ENCODE measurements at places on chromosomes 5 and 9.

- no peak for DNase-seq
Observed at GRCh38 chr9:35680331-35681105, 6.8 kb downstream of the CA9 start.

DNA sequence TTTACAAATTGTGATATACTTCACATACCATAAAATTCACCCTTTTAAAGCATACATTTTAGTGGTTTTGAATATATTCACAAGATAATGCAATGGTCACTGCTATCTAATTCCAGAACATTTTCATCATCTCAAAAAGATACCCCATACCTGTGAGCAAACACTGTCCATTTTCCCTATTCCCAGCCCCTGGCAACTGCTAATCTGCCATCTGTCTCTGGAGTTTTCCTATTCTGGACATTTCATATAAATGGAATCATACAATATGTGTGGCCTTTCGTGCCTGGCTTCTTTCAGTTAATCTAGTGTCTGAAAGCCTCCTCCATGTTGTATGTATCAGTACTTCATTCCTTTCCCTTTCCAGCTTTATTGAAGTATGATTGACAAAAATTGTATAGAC is 14.7 kb downstream of the SNX30 start:
- no peak for DNase-seq

- DNase-seq = no peak
Observed at GRCh38 chr5:41629897-41630296, 119.5 kb upstream of the PLCXD3 start.

- DNase-seq = no peak
Observed at GRCh38 chr5:141809380-141810096, 68.7 kb downstream of the PCDH1 start.

GRCh38 chr5:57804007-57804444 is 321.4 kb upstream of the ACTBL2 start:
- DNase-seq = no peak

- no peak for DNase-seq
Observed at GRCh38 chr5:58122848-58123392, 337.0 kb downstream of the PLK2 start.

GRCh38 chr9:116209414-116210116 is 56.0 kb downstream of the PAPPA start:
- DNase-seq = no peak

DNA sequence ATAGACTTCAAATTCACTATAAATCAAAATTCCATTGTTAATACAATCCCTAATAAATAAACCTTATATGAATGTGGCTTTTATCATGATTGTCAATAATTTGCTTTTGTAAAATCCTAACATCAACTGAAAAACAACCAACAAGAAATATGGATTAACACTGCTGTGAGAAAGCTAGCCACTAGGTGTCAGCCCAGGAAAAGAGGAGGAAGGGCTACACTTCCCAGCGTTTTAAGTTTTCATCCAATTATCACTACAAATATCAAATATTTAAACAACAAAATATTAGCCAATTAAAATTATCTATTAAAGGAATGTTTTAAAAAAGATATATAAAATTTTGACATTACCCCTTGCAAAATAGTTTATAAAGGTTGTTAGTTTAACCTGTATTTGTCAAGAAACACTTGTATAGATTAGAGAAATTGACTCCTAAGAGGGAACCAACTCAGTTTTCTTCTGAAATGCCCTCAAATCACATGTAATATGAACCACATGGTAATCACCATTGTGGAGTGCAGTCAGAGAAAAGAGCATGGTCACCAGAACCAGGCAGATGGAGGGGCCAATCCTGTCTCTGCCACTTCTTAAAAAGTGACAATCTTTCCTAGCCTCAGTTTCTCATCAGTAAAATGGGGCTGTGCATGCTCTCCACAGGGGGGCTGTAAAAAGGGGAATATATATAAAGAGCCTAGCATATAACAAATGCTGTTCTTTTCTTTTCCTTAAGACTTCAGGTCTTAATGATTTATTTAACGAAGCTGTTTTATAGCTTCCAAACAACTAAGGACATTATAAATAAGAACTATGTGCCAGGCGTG is 188.2 kb downstream of the CRB2 start:
- peak; percentile 11 for DNase-seq

DNA sequence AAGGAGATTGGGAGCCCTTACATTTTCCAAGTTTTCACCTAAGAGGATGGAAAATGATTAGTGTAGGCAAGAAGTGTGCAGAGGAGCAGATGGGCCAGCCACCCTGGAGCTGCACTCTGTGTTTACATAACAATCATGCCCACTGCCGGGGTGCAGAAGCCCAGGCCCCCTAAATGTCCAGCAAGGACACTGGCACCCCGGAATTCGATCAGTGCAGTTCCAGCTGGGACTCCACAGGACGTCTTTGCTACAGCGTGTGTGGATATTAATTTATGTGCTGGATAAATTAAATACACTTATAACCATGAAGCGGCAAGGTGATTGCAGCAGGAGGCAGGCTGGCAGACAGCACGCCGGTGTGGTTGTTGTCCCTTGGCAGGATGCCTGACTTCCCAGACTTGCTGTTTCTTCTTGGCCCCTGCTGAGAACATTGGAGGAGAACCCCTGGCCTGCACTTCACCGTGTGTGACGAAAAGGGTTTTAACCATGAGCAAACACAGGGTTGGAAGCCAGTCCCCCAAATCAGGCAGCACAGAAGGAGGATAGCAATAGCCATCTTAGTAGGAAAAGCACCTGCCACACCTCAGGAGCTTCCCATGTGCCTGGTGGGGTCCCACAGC is 73.7 kb downstream of the GADD45G start:
- DNase-seq = no peak

DNA sequence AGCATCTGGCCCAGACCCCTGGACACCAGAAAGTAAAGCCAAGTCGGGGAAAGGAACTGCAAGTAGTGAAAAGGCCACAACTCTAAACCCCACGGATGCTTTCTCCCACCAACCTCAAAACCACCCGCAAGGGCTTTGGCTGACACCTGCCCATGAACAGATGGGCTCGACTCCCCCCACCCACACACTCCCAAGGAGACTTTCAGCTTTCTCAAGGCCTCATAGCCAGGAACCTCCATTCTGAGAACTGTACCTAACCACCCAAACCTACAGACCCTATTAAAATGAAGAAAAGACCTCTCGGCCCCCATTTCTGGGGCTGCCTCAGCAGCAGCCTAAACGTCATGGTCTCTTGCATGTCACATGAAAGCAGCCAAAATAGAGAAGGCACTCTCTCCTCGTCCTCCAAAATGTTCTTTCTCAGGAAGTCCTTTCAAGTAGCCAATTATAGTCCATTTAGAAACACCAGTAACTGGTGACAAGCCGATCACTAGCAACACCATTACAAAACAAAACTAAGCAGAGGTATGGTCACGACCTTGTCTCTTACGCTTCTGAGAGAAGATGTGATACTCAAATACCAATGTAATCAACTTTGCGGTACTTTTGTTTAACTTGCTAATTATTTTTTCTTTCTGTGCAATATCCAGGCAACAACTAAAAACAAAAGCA is 2.9 kb downstream of the B4GALT1 start:
- DNase-seq = no peak

GRCh38 chr5:158789441-158789840 is 310.3 kb downstream of the EBF1 start:
- no peak for DNase-seq

- no peak for DNase-seq
Observed at GRCh38 chr5:83077662-83078261, 415 bp downstream of the XRCC4 start.

DNA sequence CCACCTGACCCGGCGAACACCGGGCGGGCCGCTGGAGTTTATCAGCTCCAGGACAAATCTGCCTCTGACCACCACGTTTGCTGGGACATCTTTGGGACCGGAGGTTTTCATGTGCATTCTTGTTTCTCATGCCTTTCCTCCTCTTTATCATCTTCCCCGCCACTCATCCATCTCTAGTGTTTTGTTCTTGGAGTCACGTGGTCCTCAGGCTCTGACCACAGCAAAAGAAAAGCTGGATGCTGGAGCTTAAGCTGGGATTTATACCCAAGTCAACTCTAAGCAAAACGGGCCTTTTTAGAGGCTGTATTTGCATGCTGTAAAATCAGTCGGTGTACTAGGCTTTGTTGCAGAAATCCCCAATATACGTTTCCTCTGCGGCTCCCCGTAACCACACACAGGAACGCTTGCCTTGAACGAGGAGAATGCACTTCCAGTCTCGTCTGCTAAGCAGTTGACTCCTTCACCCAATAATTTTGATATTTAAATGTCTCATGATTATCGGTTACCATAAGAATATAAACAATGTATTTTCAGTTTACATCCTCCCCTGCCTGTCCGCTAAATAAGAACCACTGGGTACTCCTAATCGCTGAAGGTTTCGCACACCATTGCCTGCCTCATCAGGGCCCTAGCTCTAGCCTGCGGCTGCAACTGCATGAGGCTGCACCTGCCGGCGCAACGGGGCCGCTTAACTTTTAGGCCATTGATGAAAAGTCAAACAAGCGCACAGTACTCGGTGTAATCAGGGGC is 560 bp upstream of the NDUFS6 start:
- peak; percentile 20 for DNase-seq

- DNase-seq = no peak
Observed at GRCh38 chr9:89497257-89497963, 503 bp downstream of the SEMA4D start.

- DNase-seq = no peak
Observed at GRCh38 chr9:7121664-7122063, 363.9 kb downstream of the KDM4C start.

DNA sequence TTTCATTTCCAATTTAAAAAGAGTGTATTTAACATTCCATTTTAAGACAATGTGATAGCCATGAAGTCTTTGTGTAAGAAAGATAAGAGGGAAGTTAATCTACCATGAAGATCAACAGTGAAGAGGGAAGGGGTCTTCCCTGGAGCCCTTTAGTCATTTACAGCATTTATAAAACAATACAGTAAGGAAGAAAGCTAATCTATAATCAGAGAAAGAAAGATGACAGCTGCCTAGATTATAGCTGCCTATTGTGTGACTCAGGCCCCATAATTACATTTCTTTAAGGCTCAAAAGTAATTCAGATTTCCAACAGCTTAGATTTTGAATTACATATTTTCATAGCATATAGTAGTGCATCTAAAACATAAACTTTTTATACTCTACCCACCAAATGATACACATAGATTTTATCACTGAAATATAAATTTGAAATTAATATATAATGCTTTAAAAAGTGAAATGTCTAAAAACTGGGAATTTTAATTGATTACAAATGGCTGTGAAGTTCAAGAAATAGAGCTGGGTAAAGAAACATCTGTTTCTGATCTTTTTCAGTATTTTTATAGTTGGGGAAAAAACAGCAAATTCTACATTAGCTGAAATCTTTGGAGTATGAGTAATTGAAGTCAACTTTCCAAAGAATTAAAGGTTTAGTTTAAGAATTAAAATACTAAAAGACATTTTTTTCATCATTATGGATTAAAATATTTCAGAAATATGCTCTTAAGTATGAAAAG is 89.6 kb downstream of the RIC1 start:
- no peak for DNase-seq

DNA sequence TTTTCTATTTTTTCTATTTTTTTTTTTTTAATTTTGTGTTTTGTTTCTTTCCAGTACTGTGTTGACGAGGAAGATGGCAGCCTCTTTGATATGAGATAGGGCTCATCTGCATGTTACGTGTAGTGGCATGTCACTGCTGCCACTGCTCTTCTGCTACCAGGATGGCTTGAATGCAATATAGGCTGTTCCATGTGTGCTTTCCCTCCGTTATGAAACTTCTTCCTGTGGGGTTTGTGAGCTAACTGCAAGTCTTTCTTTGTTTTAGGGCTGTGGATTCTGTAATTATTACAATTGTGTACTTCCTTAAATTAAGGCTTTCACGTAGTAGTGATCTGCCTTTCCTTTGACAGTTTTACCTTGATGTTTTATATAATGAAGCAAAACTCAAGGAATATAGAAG is 184.6 kb downstream of the KDM4C start:
- no peak for DNase-seq

DNA sequence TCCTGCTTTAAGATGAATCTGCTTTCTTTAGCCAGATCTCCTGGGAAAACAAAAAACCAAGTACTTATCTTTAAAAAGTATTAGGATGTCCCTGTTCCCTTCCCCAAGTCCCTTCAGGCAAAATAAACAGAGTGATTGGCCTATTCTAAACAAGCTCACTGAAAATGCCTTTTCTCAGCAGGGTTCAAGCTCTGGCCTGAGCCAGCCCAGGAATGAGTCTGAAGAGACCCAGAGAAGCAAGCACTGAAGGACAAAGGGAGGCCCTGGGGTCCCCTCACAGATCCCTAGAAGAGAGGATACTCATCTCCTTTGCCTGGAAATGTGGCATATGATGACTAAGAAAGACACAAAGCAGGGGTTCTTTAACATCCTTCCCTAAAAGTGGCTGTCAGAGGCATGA is 66.8 kb upstream of the MAP1B start:
- DNase-seq = no peak

- no peak for DNase-seq
Observed at GRCh38 chr5:112844489-112844888, 16.6 kb upstream of the SRP19 start.

GRCh38 chr5:56818450-56819037 is 3.2 kb downstream of the MAP3K1 start:
- no peak for DNase-seq

DNA sequence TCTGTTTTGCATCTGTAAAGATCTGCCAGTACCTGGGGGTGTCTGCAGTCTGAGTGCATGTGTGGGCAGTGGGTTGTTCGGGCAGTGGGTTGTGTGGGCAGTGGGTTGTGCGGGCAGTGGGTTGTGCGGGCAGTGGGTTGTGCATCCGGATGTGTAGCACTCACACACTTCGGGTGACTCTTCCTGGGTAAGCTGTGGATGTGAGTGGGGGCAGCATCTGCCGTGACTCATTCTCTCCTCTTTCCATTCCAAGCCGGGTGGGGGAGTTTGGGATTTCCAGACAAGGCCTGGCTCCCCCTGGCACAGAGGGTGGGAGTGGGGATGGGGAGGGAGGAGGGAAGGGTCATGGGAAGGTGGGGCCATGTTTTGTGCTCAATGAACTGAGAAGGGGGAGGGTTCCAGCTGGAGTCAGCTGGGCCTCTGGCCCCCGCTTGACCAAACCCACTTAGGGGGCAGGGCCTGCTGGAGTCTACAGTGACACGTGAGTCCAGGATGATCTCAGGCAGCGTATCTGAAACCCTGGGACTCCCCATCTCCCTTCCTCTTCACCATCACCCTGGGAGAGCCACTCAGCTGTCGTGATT is 8.3 kb downstream of the CRB2 start:
- no peak for DNase-seq

DNA sequence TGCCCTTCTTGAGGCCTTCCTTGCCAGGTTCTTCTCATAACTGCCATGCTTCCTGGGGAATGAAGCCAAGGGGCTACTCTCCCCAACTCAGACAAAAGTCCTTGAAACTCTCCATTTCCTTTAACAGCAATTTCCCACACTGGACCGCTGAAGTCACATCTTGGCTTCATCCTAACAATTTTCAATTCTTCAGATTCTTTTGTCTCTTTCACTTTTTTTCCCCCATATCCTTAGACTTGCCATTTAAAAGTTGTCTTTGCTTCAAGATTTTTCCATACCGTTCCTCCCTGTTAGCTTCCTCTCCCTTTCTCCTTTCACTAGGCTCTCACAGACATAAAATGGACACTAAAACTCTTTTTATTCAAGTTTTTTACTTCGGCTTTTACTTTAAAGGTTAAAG is 93.1 kb upstream of the ITGA1 start:
- DNase-seq = no peak

All from NCI-H524 treated with DMSO at 0.1 percent for 48 hours (cell line).